ENCODE measurements at places on chromosomes 2 and 18. TPM values are rescaled to one million over a fixed set of nuclear protein-coding genes. Genes with fewer than 3 reads are reported as not detected.

Gene SERPINB10
- polyA plus RNA-seq: not detected

Gene UNC80
- 17.6 TPM for polyA plus RNA-seq

Gene CCDC138
- 13.7 TPM for polyA plus RNA-seq

Gene CENPA
- polyA plus RNA-seq: 5.2 TPM

Gene RIOK3
- polyA plus RNA-seq: 69.3 TPM

Gene ALPI
- polyA plus RNA-seq: not detected

Gene CTNNA2
- 75.5 TPM for polyA plus RNA-seq

Gene C2orf69
- 17.1 TPM for polyA plus RNA-seq

Gene CRYGD
- polyA plus RNA-seq: 7.1 TPM

Gene RSAD2
- polyA plus RNA-seq: 2.8 TPM

Gene HOXD13
- polyA plus RNA-seq: not detected

Gene SPATA3
- not detected for polyA plus RNA-seq

Gene EPAS1
- 53.7 TPM for polyA plus RNA-seq

Gene GPR45
- polyA plus RNA-seq: 3.6 TPM

Gene MEMO1
- polyA plus RNA-seq: 44.8 TPM

Gene HOXD12
- not detected for polyA plus RNA-seq

Gene TUBA4B
- polyA plus RNA-seq: 0.39 TPM

Gene CCDC148
- polyA plus RNA-seq: 3.3 TPM

Gene MTIF2
- 21.6 TPM for polyA plus RNA-seq

Gene BOLL
- polyA plus RNA-seq: 0.08 TPM

Gene IGFBP5
- polyA plus RNA-seq: 245 TPM

Gene SPP2
- polyA plus RNA-seq: 0.51 TPM

Gene TMEM163
- 77.7 TPM for polyA plus RNA-seq

Gene SP5
- 1.7 TPM for polyA plus RNA-seq

Gene CRYGB
- not detected for polyA plus RNA-seq

Gene CCBE1
- polyA plus RNA-seq: 1.8 TPM

Gene SLC9A2
- 1.5 TPM for polyA plus RNA-seq

Gene NRP2
- 57.7 TPM for polyA plus RNA-seq

Gene OXER1
- 1.6 TPM for polyA plus RNA-seq

Gene SCN1A
- 51.8 TPM for polyA plus RNA-seq

Gene FIGN
- 7.4 TPM for polyA plus RNA-seq

Gene MLPH
- polyA plus RNA-seq: 13.6 TPM

Gene FSHR
- not detected for polyA plus RNA-seq

Gene FAM161A
- polyA plus RNA-seq: 20.3 TPM

Gene TBR1
- polyA plus RNA-seq: not detected

Gene RNU2-63P
- polyA plus RNA-seq: not detected

Gene ABCB11
- polyA plus RNA-seq: 0.19 TPM

Gene AQP12B
- polyA plus RNA-seq: 0.56 TPM

Gene IL1B
- polyA plus RNA-seq: 3.3 TPM

Gene PXDN
- polyA plus RNA-seq: 69.7 TPM

Gene NR4A2
- polyA plus RNA-seq: 5.1 TPM

Gene SLC66A2
- 68.4 TPM for polyA plus RNA-seq

Gene TACR1
- polyA plus RNA-seq: 6.2 TPM

Gene SERPINB12
- polyA plus RNA-seq: not detected

Gene ARL6IP6
- 39.9 TPM for polyA plus RNA-seq

Gene EFEMP1
- 30.7 TPM for polyA plus RNA-seq

Gene PLCL1
- polyA plus RNA-seq: 9.5 TPM

Gene DSG1
- 0.17 TPM for polyA plus RNA-seq

Gene SPAG16
- polyA plus RNA-seq: 78.2 TPM

Gene NAGK
- polyA plus RNA-seq: 147 TPM

Gene NT5DC4
- not detected for polyA plus RNA-seq

Gene PSD4
- polyA plus RNA-seq: 4.2 TPM

Gene ZNF385B
- polyA plus RNA-seq: 8.6 TPM

Gene LRRTM1
- 39.3 TPM for polyA plus RNA-seq

Gene HOXD10
- 0.98 TPM for polyA plus RNA-seq

Gene CD8B
- polyA plus RNA-seq: 3.5 TPM

Gene CRYBA2
- 0.63 TPM for polyA plus RNA-seq

Gene CPO
- 0.53 TPM for polyA plus RNA-seq

Gene CNTNAP5
- polyA plus RNA-seq: 45.3 TPM

Measured in spinal cord (tissue), 10 donors.